Stimulated activated naive CD8-positive, alpha-beta T cell treated with anti-CD3 and anti-CD28 coated beads, Interleukin-15, Interleukin-2, amounts not matched to agents 100 U/mL and 50 U/mL, for 24 hours (primary cell): ENCODE measurements at places on chromosomes 13 and 19.

DNA sequence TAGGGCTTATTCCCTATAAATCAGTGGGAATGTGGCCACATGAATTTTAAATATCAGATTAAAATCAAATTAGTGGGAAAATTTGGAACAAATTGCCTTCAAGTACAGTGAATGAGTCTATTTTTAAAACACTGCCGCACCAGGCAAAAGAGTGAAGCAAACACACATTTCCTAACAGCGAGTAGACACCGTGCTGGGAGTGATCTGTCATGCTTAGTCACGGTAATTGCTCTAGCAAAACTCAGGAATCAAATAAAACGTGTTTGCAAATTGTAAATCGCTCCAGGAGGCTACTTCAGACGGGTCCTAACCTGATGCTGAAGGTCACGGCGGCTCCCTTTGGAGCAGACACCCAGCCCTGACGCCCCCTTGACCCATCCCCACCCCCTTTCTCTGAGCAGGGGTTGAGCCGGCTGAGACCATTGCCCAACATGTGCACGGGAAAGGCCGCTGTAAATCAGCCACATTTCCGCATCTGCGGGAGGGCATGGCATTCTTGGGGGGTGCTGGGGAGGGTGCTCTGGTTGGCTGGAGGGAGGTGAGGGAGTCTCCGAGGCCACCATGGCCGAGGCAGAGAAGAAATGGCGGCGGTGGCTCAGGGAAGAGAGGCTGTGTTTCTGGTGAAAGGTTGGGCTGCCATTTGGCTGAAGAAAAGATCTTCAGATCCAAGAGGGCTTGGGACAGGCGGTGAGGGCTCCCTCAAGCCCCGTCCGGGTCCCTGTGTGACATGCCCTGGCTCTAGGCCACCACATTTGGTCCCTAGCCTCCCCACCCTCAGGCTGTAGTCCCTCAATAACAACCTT, 8.9 kb downstream of the CEBPA start:
- no peak for DNase-seq

DNA sequence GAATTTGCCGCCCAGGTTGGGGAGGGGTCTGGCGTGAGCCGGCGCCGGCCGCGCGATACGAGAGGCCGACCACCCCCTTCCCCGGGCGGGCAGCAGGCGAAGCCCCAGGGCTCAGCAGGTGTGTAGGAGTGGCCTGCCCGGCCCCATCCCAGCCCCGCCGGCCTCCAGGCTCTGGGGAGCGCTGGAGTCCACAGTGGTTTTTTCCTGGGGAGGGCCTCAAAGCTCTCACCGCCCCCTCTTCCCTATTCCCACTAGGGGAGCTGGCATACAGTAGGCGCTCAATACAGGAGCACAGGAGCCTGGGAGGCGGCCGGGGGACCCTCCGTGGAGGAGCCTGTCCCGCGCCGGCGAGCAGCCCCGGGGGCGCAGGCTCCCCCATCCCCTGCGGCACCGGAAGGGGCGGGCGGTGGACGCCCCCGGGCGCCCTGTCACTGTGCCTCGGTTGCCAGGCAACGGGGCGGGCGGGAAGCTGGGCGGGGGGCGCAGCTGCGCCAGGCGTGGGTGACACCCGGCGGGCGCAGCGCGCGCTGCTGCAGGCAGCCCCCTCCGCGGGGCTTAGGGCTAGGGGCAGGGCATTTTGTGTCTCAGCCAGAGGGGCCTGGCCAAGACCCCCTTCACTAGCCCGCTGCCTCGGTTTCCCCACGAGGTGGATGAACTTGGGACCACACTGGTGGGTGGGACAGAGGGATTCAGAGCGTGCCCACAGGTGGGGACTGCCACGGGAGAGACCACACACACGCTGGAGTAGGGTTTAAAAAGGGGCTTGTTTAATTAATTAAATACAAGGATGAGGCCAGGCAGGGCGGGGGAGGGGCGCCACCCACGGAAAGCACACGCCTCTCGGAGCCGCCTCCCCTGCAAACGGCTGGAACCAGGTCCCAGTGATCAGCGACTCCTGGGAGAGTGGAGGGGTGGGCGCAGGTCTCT, 3.6 kb upstream of the REXO1 start:
- DNase-seq = peak; percentile 67

DNA sequence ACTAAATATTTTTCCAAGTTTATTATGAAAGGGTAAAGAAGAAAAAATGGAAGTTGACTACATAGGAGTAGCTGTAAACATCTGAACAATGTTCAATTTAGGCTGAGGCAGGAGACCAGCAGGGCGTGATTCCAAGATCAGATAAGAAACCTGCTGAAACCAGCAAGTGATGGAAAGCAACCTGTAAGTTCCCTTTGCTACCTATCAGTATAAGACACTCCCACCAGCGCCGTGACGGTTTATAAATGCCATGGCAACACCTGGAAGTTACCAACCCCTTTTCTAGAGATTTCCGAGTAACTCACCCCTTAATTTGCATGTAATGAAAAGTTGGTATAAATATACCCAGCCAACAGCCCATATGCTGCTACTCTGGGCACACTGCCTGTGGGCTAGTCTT, 1.1 kb upstream of the ZNF45 start:
- DNase-seq = no peak

DNA sequence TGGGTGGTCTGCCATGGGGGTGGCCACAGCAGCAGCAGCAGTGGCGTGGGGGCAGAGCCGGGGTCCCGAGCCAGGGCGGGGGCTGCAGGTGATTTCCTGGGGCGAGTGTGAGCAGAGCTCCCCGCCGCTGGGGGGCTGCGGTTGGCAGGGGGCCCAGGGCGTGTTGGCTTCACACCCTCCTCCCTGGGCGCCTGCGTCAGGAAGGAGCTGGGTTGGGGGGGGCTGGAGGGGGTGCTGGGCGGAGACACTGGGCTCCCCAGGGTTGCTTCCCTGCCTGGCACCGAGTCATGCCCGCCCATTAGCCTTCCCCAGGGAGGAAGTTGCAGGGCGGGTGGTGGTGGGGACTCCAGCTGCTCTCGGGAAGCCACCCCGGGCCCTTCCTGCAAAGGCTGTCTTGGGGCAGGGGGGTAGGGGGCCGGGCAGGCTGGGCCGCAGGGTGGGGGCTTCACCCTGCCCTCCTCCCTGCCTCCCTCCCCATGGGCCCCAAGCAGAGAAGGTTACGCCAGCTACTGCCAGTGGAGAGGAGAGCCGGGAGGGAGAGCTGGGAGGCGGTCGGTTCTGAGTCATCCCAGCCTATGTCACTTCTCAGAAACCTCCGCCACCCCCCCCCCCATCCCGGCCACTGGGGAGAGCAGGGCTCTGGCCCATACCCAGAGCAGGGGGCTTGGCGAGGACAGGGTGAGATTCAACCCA, 4.6 kb downstream of the MIDN start:
- DNase-seq = peak; percentile 89
